ENCODE measurements at places on chromosomes 11 and 22. TPM values are rescaled to one million over a fixed set of nuclear protein-coding genes. Genes with fewer than 3 reads are reported as not detected.

GRCh38 chr11:3357302-3357701, 21.6 kb downstream of the ZNF195 start:
- no peak for DNase-seq

DNA sequence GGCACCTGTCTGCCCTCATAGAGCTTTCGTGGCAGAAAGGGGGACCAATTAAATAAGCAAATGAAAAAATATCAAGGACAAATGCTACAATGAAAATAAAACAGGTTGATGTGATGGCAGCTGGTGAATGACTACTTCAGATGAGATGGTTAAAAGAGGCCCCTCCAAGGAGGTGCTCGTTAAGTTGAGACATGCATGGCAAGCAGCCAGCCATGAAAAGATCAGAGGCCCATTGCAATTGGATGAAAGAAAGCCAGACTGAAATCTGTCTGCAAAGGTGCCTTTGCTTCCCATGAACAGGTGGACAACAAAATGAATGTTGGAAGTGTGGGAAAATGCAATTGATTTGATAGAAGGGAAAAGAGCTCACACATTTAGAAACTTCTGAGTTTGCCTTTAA, 848 bp upstream of the TRPC6 start:
- peak; percentile 76 for DNase-seq

- no peak for DNase-seq
Observed at GRCh38 chr22:24436553-24436952, 9.2 kb downstream of the ADORA2A start.

GRCh38 chr22:50577697-50577986, 585 bp downstream of the CPT1B start:
- no peak for DNase-seq

The SERPIND1 gene
- total RNA-seq, result not detected

The TRIM22 gene
- total RNA-seq, result 20.1 TPM

The TMEM123 gene
- 368 TPM for total RNA-seq
